Osteoblast (primary cell): ENCODE measurements at places on chromosomes 11 and 22. TPM values are rescaled to one million over a fixed set of nuclear protein-coding genes. Genes with fewer than 3 reads are reported as not detected.

Gene EML3
- 26.4 and 29.5 TPM in 2 replicates for total RNA-seq

Gene SCN3B
- under 0.01 TPM in 2 replicates for total RNA-seq

Gene OVOL1
- not detected in 2 replicates for total RNA-seq

Gene CHRNA10
- 0.29 and 0.72 TPM in 2 replicates for total RNA-seq

Gene SCGB1C1
- not detected in 2 replicates for total RNA-seq

Gene SMIM35
- total RNA-seq, result not detected in 2 replicates

DNA sequence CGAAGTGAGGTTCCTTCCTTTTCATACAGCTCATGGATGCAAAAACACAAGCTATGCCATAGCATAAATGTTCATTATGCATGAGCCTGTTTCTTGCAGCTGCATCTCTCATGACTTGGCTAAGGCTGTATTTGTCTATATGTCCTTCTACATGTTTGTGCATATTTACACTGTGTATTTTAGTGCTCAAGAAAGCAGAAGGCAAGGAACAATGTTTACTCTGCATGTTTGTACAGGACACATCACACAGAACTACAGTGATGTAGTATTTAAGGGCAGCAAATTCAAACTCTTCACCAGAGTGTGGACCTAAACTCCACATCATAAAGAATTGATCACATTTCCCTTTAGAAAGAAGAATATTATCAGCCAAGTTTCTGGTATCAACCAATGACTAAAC lies 170.3 kb downstream of the CADM1 start:
- DNase-seq, result no peak

GRCh38 chr11:924406-925157 lies 1.1 kb upstream of the AP2A2 start:
- DNase-seq, result peak; percentile 47

DNA sequence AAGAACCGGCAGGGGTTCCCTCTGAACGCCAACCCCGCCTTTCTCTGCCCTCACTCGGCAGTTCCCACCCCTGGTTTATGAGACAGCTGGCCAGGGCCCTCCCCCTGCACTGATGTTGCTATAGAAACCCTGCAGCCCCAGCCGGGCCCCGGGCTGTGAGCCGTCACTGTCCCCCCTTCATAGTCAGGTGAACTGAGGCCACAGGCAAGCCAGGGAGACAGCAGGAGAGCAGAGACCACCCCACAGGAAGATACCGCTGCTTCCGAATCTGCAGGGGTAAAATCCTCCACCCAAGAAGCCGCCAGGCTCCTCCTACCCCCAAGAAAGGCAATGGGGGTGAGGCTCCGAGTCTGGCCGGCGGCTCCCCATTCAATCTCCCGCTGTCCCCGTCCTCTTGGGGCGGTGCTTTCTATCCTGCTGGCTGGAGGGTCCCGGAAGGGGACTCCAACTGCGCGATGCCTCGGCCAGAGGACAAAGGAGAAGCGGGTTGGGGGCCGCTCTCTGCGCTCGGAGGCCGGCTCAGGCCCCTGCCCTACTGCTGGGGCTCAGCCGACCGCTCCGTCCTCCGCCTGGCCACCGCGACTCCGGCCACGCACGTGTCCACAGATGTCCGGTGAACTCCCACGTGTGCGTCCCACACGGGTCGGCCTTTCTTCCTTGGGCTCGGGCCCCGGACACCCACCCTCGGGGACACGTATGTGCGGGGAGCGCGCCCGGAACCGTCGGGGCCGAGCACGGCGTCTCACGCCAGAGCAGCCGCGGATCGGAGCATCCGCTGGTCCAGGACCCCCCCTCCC lies 587 bp downstream of the SLC25A22 start:
- peak; percentile 100 for DNase-seq

- DNase-seq, result no peak
Observed at GRCh38 chr11:62575837-62576236, 2.1 kb upstream of the EEF1G start.

DNA sequence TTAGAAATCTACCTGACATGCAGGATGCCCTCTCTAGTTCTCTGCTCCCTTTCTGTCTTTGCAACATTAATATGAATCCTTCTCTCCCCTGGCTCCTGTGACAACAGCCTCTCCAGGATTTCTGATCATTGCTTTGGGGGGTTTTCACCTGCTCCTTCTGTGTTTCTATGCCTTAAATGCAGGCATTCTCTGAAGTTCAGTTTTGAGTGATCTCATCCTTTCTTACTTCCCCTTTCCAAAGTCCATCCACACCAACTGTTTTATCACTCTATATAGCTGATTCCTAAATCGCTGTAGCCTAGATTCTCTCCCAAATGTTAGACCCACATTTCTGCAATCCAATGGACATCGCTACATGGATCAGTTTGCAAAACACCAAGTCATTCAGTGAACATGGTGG lies 330.7 kb upstream of the NCAM1 start:
- no peak for DNase-seq

DNA sequence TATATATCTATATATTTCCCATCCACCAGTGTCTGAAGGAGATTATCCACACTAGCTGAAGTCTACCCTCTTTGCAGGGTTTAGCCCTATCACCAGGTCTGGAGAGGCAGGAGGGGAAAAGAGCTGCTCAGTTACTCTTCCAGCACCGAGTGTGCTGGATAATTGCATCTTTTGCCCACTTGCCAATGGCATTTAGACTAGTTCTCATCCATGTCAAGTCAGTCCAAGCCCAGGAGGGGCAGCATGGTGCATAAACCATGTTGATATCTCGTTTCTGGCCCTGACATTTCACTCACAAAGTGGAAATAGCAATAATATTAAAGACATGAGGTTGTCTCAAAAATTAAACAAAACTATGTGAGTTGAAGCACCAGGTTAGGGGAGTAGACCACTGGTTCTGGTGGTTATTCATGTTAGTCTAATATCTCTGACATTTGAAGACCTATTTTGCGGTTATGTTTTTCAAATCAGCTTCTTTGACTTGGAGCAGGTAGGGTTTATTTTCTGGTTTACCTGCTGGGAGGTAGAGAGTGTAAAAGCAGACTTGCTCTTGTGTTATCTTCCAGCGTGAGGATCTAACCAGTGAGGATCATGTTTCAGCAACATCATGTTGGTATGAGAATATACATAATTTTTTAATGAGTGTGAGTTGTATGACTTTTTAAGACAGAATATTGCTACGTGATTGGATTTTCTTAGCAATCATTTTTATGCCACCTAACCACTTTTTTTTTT lies 273.2 kb upstream of the KIRREL3 start:
- DNase-seq, result no peak

DNA sequence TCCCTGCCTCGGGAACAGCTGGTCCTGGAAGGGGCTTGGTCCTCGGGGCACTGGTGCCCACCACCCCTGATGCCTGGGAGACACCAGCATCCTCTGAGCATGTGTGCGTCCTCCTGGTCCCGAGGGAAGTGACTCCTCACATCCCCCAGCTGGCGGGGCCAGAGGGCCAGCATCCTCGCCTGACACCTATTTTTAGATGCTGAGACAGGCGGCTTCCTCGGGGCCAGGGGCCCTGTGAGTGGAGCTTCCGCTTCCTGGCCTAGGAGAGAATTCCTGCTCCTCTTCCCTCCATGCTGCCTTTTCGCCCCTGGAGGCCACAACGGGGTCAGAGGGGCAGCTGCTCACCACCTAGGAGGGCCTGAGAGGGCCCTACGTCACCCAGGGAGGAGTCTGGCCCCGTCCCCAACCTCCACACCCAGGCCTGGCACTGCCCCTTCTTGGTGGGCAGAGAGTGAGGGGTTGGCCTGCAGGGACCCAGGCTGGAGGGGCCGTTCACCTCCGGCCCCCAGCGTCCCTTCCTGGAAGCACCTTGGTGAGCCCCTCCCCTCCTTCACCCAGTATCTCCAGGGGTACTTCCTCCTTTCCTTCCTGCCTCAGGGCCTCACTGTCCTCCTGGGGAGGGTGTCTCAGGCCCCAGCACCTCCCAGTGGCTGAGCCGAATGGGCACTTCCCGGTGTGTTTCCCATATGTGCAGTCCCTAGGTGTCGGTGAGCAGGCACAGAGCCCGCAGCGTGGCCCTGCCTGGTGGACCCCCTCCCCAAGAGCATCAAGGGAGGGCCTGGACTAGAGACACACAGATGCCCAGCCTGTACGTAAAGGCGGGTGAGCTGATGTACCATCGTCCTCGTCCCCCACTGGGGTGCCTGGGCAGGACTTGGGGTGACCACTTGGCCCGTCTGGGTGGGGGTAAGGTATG lies 6.1 kb downstream of the CD81 start:
- peak; percentile 96 for DNase-seq

- DNase-seq, result no peak
Observed at GRCh38 chr22:28478564-28478963, 201.1 kb downstream of the TTC28 start.

- no peak for DNase-seq
Observed at GRCh38 chr22:44468973-44469372, 29.1 kb downstream of the RTL6 start.

DNA sequence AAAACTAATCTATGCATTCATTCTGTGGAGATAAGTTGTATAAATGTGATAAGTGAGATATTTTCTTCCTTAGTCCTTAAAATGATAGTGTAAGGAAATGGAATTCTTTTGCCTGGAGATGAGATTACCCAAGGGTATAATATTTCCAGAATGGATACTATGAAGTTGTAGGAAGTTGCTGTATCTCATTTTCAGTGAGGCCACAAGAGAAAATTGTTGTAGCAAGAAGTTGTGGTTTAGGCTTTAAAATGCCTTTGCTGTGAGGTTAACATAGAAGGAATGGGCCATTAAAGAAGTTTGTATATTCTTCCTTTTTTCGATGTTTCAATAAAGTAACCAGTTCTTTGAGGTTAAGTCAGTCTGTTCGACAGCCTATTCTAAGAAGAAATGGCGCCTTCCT lies 50.7 kb upstream of the LIN7C start:
- DNase-seq, result no peak

GRCh38 chr22:33116841-33117547 lies 58.8 kb upstream of the SYN3 start:
- no peak for DNase-seq

- DNase-seq, result no peak
Observed at GRCh38 chr11:29876192-29876591, 140.6 kb downstream of the KCNA4 start.

DNA sequence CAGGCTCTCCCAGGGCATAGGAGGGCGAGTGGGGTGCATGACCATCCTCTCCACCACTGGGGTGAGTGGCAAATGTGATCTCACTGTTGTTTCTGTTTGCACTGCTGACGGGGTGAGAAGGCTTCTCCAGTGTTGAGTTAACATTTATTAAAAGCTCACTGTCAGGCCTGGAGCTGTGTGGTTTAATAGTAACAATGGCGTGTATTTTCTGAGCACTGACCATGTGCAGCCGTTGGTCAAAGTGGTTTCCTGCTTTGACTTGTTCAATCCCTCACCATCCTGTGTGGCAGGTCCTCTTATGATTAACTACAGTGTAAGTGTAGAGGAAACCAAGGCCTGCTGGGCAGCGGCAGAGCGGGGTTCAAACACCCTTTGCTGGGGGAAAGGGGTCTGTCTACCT lies 4.4 kb downstream of the A4GALT start:
- DNase-seq, result peak; percentile 19

- DNase-seq, result peak; percentile 62
Observed at GRCh38 chr11:47552056-47552565, 821 bp downstream of the CELF1 start.

DNA sequence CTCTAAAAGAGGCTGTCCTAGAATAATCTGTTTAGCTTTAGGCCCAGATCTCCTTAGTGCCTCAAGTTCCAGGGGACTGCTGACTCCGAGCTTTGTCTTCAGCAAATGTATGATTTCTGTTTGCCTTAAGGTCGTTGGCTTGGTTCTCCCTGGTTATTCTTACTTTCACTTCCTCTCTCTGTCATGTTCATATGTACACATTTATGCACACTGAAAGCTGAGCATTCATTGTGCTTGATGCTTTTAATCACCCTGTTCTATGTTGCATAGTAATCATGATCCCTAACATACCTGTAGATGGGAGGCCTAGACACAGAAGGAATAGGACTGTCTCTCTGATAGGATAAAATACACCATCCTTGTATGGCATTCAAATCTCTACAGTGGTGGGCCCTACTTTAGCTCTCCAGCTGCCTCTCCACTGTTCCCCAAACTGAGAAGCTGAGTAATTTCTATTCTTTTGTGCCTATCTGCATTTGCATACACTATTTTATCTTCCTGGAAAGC lies 7.2 kb downstream of the PPFIBP2 start:
- no peak for DNase-seq

DNA sequence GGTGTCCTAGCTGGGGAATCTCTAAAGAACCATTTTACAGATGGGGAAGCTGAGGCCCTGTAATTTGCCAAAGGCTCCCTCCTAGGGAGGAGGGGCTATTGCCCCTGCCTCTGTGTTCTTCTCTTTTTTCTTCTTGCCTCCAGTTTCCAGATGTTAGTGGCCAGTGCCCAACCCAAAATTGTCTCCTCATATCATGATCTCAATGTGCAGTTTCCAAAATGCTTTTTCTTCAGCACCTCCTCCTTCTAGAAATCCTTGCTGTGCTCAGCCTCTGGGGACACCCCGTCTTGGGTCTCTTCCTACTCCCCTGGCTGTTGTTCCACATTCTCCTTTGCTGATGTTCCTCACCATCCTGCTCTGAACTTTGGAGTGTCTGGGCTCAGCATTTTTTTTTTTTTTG lies 9.5 kb upstream of the CHRM1 start:
- DNase-seq, result no peak

GRCh38 chr22:38098410-38099249 lies 11.9 kb downstream of the BAIAP2L2 start:
- peak; percentile 97 for DNase-seq

DNA sequence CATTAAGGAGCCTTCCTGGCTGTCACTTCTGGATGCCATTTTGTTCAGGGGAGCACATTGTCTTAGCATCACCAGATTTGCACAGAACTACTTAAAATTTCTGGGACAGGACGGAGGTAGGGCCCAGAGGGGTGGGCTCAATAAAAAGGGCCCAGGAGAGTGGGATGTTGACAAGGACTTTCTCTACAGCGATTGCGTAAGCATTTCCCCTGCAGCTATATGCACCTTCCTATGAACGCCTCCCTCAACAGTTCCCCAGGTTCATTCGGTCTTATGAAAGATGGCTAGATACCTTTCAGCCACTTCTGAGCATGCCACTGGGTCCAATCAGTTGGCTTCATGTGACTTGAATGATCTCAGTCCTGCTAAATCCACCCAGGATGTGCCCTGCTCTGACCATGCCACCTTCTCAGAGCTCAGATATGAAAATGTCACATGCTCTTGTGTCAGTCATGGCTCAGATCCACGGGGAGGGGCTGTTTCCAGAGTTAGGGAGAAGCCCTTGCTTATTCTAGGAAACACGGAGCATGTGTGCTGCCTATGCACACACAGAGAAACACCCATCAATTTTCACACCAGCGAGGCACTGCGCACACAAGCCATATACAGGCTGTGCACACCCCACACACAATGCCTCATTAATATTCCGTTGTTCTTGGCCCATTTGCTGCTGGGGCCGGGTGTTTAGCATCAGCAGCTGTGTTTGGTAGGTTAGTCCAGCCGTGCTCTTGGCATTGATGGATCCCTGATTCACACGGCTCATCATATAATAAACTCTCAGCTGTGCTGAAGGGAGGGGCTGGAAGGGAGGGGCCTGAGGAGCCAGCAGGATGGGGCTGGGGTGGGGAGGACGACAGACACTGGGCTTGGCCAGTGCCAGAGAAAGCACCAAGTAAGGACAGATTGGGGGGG lies 52.5 kb upstream of the NNMT start:
- peak; percentile 83 for DNase-seq
